Left ventricle myocardium superior (tissue), 1 donor: ENCODE measurements at places on chromosomes 2 and 18. TPM values are rescaled to one million over a fixed set of nuclear protein-coding genes. Genes with fewer than 3 reads are reported as not detected.

- DNase-seq, result no peak
These were observed 59.0 kb upstream of the ZNF532 start for GRCh38 chr18:58805467-58806187.

- no peak for DNase-seq
These were observed 209.8 kb downstream of the ZBTB7C start for GRCh38 chr18:48199399-48199798.

- DNase-seq, result no peak
These were observed 75.2 kb downstream of the COBLL1 start for GRCh38 chr2:164766216-164766953.

GRCh38 chr2:128638341-128639119, 319.9 kb upstream of the HS6ST1 start:
- DNase-seq, result no peak

GRCh38 chr18:49560624-49561288, 1.1 kb upstream of the LIPG start:
- DNase-seq, result no peak

GRCh38 chr2:177679611-177680605, 287.3 kb downstream of the AGPS start:
- DNase-seq, result no peak

- DNase-seq, result no peak
These were observed 231.0 kb downstream of the GLI2 start for GRCh38 chr2:120966510-120967254.

DNA sequence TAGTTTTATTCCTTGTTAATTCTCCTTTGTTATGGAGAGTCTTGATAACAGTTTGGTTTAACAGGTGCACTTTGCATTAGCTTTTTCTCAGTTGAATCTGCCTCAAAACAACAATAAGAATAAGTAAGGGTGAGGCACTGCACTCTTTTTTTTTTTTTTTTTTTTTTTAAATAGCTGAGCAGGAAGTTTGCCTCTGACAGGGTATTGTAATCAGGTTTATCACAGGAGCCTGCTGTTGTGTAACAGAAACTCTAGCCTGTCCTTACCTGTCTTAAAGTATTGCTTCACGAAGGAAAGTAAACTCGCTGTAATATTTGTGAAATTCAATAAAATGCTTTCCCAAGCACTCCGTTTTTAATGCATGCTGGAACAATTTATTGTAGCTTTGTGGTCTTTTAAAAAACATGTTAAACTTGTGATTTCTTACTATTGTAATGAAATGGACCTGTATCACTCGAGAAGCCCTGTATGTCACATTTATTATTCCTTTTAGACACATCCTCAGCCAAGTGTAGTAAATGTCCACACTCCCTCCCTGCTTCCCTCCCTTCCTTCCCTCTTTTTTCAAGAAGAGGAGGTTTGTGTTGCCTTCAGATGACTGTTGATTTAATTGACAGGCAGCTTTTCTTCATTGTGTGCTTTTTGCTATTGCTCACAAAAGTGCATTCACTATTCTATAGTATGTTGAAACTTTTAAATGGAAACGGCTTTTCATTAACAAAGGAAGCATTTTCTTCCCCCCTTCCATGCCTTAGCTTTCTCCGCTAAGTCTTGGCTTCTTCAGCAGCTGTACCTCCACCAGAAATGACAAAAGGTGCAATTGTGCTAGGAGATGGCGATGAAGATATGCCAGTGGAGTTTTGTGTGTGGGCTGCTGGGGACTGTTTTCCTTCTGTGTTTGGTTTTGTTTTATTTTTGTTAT, 52.7 kb downstream of the TAF1B start:
- no peak for DNase-seq

GRCh38 chr2:233915128-233915527, 2.0 kb upstream of the TRPM8 start:
- no peak for DNase-seq

- no peak for DNase-seq
These were observed 9.8 kb downstream of the MFSD2B start for GRCh38 chr2:24019729-24020128.

- DNase-seq, result peak; percentile 53
These were observed 16.3 kb upstream of the BOK start for GRCh38 chr2:241542278-241542605.

- DNase-seq, result no peak
These were observed 1027.9 kb upstream of the FAM98A start for GRCh38 chr2:34627003-34627402.

DNA sequence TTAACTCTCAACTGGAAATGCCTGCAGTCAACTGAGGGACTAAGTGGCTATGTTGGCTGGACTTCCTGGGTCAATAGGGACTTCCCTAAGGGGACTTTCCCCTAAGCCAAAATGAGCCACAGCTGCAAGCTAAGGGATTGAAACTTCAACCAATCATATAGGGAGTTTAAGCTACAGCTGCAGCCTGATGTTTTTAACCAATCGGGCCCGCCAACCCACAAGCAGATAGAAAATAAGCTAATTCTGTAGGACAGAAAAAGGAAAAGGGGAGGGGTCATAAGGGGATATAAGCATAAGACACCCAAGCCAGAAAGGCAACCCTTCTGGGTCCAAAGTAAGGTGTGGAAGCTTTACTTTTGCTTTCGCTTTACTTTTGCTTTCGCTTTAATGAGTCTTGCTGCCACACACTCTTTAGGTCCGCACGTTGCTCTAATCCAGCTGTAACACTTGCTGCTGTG, 927.5 kb downstream of the ERBB4 start:
- DNase-seq, result no peak

DNA sequence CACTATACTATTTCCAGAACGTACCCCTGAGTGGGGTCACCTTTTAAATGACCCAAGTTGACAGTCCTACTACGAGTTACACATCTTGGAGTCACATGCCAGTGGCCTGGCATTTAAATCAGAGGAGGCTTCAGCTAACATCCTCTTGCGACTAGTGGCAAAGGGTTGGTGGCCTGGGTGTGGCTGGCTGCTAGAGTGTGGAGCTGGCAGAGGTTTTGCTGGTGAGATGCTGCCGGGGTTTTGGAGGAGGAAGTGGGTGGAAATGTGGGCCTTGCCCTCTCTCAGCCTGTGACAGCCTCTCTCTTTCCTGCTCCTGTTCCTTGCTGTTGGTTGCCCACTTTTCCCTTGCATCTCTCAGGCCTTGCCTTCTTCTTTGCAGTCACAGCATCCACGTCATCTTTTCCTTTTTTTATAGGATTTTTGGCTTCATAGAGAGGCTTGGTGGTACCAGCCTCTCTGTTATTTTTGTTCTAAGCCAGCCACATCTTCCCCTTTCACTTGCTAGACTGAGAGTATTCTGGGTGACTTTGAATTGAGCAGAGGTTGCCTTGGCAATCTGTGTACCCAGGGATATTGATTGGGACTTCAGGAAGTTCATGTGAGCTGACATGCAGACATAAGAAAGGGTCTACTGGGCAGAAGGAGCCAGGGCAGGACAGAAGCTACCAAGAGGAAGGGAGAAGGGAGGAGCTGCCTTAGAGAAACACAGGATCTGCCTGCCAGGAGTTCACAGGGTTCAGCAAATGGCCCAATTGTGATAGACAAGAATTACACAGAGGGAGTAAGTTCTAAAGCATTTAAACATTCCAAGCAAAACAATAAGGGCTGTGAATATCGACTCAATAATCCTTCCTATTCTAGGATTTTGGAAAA, 55.4 kb downstream of the CDC42EP3 start:
- peak; percentile 55 for DNase-seq

DNA sequence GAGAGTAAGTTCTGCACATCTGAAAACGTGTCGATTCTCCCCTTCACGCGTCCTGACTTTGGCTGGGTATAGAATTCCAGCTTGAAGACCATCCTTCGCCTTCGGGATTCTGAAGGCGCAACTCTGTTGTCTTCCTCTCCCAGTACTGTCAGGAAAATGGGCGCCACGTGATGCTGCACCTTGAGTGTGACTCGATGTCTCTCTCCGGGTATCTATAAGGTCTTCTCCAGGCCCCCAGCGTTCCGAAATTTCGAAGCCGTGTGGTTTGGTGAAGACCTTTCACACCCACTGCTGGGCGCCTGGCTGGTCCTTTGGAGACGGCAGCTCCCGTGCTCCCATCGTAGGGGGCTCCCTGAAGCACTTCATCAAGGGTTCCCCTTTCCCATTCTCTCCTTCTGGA, 203.7 kb downstream of the HDAC4 start:
- DNase-seq, result peak; percentile 17

GRCh38 chr18:40452599-40452998, 1502.4 kb upstream of the PIK3C3 start:
- no peak for DNase-seq

GRCh38 chr2:174395969-174396630, 570 bp downstream of the SCRN3 start:
- no peak for DNase-seq

GRCh38 chr2:237290261-237290660, 123.7 kb downstream of the COL6A3 start:
- peak; percentile 91 for DNase-seq

GRCh38 chr2:132951008-132951714, 281.2 kb upstream of the LYPD1 start:
- no peak for DNase-seq

DNA sequence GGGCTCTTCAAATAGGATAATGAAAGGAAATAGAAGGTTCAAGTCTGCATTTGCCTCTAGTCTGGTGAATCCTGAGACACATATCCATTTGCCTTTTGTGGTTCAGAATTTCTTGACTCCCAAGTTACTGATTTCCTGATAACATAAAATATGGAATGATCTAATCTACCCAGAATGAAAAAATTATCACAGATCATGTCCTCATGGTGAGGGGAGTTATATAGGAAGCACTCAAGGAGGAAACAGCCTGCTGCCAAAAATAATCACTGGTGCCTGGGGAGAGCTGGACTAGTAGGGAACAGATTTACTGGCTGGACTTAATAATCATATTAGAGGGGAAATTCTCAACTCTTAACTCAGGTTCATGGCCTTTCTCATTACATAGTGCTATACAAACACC, 95.5 kb upstream of the STK17B start:
- DNase-seq, result no peak

DNA sequence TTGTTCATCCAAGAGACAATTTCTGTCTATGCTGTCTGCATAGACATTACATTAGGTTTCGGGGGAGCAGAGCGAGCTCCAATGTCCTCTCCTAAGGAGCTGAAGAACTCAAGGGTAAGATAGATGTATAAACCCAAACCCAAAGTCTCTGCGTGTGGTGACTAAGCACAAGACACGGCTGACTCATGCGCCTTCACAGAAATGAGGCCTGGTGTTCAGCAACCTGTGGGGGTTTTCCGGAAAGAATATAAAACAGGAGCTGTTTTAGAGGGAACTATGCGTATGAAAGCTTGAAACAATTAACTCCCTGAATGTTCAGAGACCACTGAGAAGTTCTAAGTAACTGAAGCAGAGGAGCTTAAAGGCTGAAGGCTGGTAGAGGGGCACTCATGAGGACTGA, 154.7 kb downstream of the SOX11 start:
- no peak for DNase-seq

GRCh38 chr18:12373116-12373770, 3.8 kb downstream of the AFG3L2 start:
- DNase-seq, result no peak

GRCh38 chr2:216447293-216447692, 35.0 kb downstream of the SMARCAL1 start:
- DNase-seq, result peak; percentile 60

DNA sequence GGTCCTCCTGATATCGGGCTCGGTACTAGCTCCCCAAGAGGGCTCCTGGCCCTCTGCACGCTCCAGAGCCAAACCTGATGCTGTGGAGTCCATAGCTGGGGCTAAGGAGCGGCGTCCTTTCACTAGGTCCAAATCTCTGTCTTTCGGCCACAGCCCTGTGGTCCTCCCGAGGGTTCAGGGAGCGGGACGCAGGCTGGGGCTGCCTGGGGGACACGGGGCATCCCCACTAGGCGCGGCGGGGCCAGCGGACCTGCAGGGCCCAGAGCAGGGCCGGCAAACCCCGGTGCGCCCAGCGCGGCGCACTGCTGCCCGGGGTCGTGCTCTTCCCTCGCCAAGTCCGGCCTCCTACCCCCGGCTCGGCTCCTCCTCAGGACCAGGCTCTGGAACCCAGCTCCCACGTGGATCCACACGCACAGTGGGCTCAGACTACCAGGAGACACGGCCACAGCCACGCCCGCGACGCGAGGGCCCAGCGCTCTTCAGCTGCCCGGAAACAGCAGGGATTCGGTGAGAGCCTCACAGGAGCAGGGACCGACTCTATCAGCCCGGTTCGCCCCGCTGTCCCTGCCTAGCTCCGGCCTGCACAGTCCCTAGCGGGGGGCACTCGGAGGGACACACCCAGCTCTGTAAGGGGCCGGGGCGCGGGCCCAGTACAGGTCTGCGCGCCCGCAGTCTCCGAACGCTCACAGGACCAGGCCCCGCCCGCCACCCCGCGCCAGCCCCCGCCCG, 593 bp downstream of the ZNF514 start:
- DNase-seq, result peak; percentile 74

- no peak for DNase-seq
These were observed 147.5 kb upstream of the SLC39A10 start for GRCh38 chr2:195509551-195509950.

DNA sequence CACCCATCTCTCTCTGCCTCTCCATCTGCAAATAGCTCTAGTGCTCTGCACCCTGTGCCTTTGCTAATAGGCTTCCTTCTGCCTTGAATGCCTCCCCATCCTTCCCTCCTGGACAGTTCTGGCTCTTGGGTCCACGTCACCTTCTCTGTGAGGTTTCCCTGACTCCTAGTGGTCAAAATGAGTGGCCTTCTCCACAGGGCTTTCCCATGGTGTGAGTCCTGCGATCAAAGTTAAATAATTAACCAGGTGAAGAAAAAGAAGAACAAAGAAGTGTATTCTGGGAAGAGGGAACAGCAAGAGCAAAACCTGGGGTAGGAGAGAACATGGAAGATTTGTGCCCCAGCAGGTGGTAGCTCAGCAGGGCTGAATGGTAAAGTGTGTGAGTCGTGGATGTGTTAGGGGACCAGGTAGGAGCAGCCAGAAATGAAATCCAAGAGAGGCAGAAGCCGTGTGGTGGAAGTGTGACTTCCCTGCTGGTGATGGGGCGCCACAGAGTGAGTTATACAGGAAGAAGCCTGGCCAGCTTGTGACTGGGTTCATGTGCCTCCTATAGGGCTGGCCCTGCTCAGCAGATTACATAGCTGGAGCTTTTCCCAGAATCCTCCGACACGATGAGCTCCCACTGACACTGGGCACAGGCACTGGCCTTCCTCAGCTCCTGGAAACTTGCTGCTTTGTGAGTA, 93.8 kb upstream of the LDAH start:
- no peak for DNase-seq

DNA sequence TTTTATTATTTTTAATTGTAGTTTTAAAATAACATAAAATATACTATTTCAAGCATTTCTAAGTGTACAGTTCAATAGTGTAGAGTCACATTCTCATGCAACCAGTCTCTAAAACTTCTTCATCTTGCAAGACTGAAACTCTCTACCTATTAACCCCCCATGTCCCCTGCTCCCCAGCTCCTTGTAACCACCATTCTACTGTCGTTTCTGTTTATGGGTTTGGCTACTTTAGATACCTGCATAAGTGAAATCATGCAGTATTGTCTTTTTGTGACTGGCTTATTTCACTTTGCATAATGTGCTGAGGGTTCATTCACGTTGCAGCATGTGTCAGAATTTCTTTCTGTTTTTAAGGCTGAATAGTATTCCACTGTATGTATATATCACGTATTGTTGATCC, 139.4 kb downstream of the SMAD7 start:
- no peak for DNase-seq

Gene UGT1A5
- not detected for total RNA-seq

Gene ATP6V1C2
- total RNA-seq, result 2.7 TPM

Gene KCNK3
- total RNA-seq, result 2.8 TPM

Gene MARCO
- 7.2 TPM for total RNA-seq

Gene B3GNT7
- 8.1 TPM for total RNA-seq

Gene GCG
- total RNA-seq, result not detected

Gene PSTPIP2
- total RNA-seq, result 2.7 TPM

Gene FRZB
- total RNA-seq, result 1.1 TPM

Gene UGT1A10
- not detected for total RNA-seq

Gene RUFY4
- not detected for total RNA-seq

Gene GREB1L
- total RNA-seq, result 7.2 TPM

Gene TMEM247
- total RNA-seq, result not detected

Gene KIAA2012
- total RNA-seq, result not detected
